Esophagus (tissue), 2 donors: ENCODE measurements at places on chromosomes 6 and 20. TPM values are rescaled to one million over a fixed set of nuclear protein-coding genes. Genes with fewer than 3 reads are reported as not detected.

GABBR1 gene
- 28.1 TPM for polyA plus RNA-seq

HLA-DQA2 gene
- not detected for polyA plus RNA-seq

DEFB124 gene
- not detected for polyA plus RNA-seq

THEMIS gene
- polyA plus RNA-seq = 0.22 TPM

LRRC1 gene
- polyA plus RNA-seq = 13.6 TPM

PLCB4 gene
- polyA plus RNA-seq = 1.9 TPM

HDGFL1 gene
- not detected for polyA plus RNA-seq

C6orf15 gene
- 0.08 TPM for polyA plus RNA-seq

GRM1 gene
- polyA plus RNA-seq = 0.01 TPM

DPPA5 gene
- polyA plus RNA-seq = not detected

BTBD9 gene
- 3.8 TPM for polyA plus RNA-seq

STMND1 gene
- not detected for polyA plus RNA-seq

LIME1 gene
- 12.6 TPM for polyA plus RNA-seq

AURKA gene
- polyA plus RNA-seq = 8.7 TPM

TGIF2 gene
- 1.4 TPM for polyA plus RNA-seq

METTL24 gene
- polyA plus RNA-seq = 0.34 TPM

FARS2 gene
- 5.0 TPM for polyA plus RNA-seq

GPX5 gene
- polyA plus RNA-seq = not detected

TRAPPC3L gene
- 0.01 TPM for polyA plus RNA-seq

SMLR1 gene
- polyA plus RNA-seq = not detected

DLK2 gene
- polyA plus RNA-seq = 18.7 TPM
